ENCODE measurements at places on chromosomes 1 and 21. TPM values are rescaled to one million over a fixed set of nuclear protein-coding genes. Genes with fewer than 3 reads are reported as not detected.

The S100A7 gene
- not detected for total RNA-seq

The MAST2 gene
- total RNA-seq = 18.7 TPM

The ADAMTS5 gene
- not detected for total RNA-seq

The UTP25 gene
- 9.7 TPM for total RNA-seq

The VHLL gene
- total RNA-seq = not detected

The PEX14 gene
- 14.3 TPM for total RNA-seq
